NCI-H1092 treated with DMSO at 0.1 percent for 48 hours (cell line): ENCODE measurements at places on chromosomes 11 and 22.

- no peak for DNase-seq
Measured at GRCh38 chr22:20483771-20484170, 11.8 kb downstream of the KLHL22 start.

- DNase-seq: no peak
Measured at GRCh38 chr11:40203606-40204005, 1255.8 kb downstream of the LRRC4C start.

DNA sequence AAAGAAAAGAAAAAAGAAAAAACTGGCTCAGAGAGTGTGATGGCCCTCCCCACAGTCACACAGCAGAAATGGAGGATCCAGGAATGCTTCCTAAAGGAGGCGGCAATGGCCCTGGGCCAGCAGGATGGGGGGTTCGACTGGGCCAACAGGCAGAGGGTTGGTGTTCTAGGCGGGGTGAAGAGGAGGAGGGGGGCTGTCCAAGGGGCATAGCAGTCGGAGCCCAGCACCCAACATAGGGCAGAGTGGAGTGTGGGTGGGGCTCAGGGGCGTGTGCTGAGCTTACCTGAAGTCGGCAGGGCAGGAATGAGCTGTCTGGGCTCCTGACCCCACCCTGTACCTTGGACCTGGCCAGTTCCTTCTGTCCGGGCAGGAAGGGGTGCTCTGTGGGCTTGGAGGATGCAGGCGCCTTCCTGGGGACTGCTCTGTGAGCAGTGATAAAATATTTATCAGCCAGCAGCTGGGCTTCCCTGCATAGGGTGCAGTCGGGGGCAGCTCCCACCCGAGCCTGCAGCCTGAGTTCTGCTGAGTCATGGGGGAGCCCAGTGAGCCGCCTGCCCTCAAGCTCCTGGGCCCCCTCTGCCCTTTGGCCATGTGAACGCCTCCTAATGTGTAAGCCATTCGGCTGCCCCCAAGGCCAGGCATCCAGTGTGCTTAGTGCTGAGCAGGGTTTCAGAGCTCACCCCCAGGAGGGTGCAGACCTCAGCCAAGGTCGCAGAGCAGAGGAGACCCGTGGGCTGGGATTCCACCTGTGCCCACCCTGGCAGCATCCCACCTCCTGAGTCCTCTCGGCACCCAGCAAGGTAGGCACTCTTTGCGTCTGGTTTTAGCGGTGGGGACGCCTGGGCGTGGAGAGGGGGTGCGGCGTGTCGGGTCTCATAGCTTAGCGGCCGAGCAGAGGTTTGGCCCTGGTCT lies 25.3 kb upstream of the PRR5 start:
- no peak for DNase-seq

DNA sequence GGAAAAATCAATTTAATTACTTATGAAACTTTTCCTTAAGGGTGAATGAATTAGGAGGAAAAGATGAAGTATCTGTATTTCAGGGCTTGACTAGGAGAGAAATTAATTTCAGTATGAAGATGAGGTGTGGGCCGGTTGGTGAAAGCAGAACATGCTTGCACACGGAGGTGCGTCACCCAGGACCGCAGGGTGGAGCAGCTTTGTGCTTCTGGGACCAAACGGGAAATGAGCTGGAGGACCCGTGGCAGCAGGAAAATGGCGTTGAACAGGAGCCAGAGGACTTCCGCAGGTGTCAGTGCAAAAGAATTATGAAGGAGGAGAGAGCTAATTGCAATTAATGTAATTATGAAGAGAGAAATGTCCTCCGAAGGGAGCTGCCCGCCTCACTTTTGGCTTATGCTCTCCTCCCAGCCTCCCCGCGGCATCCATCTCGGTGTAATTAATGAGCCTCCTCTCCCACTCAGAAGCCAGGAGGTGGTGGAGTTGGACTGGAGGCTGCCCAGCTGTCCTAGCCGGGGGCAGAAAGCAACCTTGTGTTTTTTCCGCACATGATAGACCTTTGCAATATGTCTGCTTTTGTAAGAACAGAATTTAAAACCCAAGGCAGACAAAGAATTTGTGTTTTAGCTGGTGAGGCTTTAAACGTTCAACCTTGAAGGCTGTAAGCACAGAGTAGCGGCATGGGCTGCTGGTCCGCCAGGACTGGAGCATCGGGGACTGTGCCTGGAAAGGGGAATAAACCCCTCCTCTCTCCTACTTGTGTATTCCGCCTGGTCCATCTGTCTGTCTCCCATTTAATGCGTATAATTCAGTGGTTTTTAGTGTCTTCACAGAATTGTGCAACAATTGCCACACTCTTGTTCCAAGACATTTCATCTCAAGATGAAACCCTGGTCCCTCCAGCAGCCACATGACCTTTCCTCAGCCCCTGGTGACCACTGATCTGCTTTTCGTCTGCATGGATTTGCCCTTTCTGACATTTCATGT lies 180.6 kb downstream of the TBC1D22A start:
- DNase-seq: no peak

GRCh38 chr11:59574932-59575502 lies 40.6 kb downstream of the OSBP start:
- DNase-seq: no peak

DNA sequence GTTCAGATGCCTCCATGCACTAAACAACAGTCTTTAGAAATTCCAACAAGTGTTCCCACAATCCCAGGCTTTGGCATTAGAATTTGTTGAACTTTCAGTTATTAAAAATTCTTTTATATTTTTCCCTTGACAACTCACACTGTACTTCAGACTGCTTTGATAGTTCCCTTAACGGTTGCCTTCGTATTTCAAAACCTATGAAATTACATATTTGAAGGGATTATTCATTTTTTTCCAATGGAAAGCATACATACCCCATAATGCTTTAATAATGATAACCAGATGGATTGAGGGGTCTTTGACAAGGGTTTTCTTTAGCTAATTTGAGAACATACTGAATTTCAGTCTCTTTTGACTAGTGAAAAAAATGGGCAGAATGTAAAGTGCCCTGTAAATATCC lies 76.5 kb downstream of the ME3 start:
- no peak for DNase-seq

DNA sequence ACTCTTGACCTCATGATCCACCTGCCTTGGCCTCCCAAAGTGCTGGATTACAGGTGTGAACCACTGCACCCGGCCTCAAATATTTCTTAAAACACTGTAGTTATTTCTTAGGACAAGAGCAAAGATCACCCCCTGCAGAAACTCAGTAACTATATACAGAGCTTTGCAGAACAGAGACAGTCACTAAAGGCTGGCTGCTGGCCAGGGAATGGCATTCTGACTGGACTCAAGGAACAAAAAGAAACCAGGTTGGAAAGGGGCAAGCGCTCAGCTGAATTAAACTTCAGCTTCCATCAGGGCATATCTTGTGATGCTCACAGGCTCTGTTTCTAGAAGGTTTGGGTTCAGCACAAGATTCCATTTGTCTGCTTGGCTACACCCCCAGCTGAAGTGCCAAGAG lies 95.8 kb downstream of the ADAMTS15 start:
- DNase-seq: no peak

GRCh38 chr11:100711984-100712383 lies 24.9 kb downstream of the ARHGAP42 start:
- DNase-seq: no peak

GRCh38 chr22:43669190-43669589 lies 142.9 kb downstream of the EFCAB6 start:
- no peak for DNase-seq

- no peak for DNase-seq
Measured at GRCh38 chr11:2590965-2591754, 108.6 kb downstream of the KCNQ1OT1 start.

GRCh38 chr11:109029927-109030326 lies 365.1 kb downstream of the DDX10 start:
- DNase-seq: no peak

DNA sequence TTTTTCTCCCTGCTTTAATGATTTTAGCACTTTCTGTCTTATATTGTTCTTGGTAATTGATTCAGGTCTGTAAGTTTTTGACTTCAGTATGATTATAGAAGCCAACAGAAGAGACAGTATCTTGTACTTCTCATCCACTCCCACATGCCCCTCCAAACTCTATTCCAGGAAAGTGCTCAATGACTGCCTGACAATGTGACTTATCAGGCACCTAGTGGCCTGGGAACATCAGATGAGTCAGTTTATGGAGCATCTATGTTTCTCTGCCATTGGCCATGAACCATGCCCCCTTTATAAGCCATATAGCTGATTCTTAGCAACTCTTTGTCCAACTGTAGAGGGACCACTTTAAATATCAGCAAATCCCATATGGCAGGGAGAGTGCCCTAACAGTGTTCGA lies 179.2 kb upstream of the MTMR2 start:
- DNase-seq: no peak

GRCh38 chr11:117884994-117885393 lies 8.5 kb upstream of the FXYD6 start:
- DNase-seq: no peak

- DNase-seq: no peak
Measured at GRCh38 chr22:43846966-43847365, 15.3 kb downstream of the SULT4A1 start.

DNA sequence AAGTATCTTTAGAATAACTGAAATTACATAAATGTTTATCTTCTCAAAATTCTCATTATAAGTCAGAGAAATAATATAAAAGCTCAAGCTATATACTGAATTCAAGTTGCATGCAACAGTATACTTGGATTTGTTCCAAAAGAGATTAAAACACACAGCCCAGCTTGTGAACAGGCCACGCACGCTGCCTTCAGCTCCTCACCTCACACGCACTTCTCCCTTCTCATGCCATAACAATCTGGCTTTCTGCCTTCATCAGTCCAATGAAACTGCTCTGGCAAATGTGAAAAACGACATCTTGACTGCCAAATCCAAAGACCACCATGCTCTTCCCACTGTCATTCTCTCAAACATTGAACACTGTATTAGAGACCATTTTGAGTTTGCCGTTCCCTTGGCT lies 22.1 kb downstream of the ATP6V1E1 start:
- DNase-seq: no peak

GRCh38 chr11:94279996-94280395 lies 24.4 kb upstream of the IZUMO1R start:
- DNase-seq: no peak

DNA sequence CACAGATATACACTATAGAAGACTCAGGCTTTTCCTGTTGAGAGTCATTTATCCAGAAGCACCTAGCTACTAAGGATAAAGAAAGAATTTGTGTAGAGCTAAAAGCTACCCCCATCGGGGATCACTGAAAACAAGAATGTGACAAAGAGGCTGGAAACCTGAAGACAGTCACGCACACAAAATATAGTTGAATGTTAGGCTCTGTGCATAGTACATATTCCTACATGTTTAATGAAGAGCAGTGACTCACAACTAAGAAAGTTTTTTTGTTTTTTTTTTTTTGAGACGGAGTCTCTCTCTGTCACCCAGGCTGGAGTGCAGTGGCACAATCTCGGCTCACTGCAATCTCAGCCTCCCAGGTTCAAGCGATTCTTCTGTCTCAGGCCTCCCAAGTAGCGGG lies 8.4 kb downstream of the OR10V1 start:
- no peak for DNase-seq

DNA sequence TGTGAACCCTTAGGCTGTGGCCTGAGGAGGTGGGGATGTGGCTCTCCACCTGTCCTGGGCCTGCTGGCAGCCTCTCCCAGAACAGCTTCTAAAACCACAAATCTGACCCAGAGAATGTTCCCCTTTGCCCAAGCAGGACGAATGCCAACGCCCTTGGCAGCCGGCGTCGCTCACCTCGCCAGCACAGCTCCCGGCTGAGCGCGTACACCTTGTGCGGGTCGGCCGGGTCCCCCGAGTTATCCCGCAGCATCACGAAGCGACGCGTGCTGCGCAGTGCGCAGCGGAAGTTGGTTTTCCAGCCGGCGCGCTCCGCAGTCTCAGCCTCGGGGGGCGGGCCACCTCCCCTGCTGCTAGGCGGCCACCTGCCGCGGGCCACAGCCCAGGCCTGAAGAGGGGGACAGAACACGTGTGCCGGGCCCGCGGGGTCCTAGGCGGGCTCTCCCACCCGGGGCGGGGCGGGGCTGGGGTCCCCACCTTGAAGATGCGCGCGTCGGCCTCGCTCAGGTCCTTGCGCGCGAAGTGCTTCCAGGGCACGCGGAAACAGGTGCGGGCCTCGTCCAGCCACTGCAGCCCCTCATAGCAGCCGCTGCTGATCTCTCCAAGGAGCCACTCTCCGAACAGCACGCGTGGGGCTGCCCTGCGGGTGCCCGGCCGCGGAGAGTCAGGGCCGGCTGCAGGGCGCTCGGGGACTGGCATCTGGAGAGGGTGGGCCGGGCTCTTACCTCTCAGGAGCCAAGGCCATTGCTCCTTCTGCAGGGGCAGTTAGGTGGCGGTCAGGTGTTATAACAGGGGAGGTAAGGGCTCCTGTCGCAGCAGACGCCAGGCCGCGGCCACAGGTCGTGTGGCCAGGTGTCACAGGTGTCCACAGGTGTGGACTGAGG lies 887 bp downstream of the IRF7 start:
- no peak for DNase-seq

DNA sequence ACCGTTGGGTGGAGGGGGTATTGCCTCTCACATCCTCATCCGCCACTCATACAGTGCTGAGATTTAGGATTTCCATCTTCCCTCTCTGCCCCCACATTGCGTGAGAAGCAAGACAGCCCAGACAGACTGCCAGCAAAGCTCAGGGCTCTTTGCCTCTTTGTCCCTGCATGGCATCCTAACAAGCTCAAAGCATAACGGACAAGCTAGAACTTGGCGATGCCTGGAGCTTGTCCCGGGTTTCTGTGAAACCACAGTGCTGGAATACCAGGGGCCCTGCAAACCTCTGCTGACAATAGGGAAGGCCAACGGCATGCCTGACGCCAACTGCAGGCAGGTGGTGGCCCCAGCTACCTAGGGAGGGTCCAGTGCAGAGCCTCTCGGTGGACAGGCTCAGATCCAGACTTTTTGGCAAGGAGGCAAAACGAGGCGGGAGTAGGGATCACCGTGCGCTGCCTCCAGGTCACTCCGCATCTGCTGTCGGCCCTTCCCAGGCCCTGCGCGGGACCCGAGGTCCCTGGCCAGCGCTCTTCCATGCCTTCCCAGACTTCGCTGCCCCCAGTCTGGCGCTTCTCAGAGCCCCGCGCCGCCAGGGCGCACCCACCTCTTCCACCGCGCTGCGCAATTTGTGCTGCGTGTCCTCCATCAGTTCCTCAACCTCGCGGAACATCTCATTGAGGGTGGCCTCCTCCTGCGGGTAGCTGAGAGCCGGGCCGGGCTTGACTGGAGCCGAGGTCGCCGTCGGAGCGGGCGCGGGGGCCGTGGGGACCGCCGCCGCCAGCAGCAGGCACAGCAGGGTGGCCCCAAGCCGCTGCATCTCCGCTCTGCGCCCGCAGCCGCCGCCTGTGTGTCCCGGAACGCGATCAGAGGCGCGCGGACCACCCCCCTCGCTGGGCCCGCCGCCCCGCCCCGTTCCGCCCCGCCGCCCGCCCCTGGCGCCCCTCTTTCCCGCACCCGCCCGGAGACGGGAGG lies at the start of gene DKK3:
Gene DKK3, minus strand, starts transcription at position 858 of the 969 bp plus-strand sequence. Its CDS starts 44 bp downstream, at position 814.
- peak; percentile 13 for DNase-seq

GRCh38 chr11:69515271-69516245 lies 34.1 kb downstream of the LINC01488 start:
- no peak for DNase-seq

DNA sequence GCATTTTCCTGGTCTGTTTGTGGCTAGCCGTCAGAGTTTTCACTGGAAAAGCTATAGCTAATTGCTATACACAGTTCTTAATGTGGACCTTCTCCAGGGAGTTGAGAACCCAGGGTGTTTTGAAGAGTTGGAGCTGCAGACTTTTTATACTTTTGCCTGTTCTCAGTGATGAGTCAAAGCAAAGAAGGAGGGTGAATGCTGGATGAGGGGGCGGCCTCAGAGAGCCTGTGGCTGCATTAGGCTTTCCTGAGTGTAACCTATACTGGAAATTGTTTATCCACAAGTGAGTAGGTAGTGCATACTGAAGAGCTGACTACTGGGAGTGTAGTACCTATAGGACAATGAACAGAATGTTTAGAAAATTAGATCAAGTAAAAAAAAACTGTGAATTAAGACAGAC lies 79.7 kb upstream of the HORMAD2 start:
- DNase-seq: no peak

GRCh38 chr22:43144949-43145348 lies 1.8 kb upstream of the MCAT start:
- DNase-seq: no peak
